ENCODE measurements at places on chromosomes 11 and 22.

GRCh38 chr11:1293619-1294015, 15.8 kb downstream of the TOLLIP start:
- no peak for DNase-seq

DNA sequence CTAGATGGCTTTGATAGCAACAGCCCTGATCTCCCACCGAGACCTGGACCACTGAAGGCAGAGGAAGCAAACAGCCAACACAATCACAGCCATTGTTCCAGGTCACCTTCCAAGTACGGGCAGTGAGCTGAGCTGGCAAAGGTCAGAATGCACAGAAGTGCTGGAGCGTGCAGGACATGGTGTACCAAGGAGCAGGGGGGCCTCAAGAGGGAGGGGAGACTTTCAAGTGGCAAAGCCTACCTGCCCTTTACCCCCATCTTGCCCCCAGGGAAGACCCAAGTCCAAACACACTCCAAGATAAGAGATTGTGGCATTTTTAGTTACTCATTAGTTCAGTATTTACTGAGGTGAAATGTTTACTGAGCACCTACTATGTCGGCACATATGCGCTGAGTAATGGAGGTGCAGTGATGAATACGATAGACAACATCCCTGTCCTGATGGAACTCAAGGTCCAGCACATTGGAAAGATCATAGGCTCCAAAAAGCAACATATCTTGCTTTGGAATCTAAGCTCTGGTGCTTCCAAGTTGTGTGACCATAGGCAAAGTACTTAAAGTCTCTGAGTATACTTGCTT, 26.0 kb upstream of the TTC12 start:
- no peak for DNase-seq

- DNase-seq = no peak
Measured at GRCh38 chr22:38863531-38864131, 8.4 kb downstream of the CBX6 start.

DNA sequence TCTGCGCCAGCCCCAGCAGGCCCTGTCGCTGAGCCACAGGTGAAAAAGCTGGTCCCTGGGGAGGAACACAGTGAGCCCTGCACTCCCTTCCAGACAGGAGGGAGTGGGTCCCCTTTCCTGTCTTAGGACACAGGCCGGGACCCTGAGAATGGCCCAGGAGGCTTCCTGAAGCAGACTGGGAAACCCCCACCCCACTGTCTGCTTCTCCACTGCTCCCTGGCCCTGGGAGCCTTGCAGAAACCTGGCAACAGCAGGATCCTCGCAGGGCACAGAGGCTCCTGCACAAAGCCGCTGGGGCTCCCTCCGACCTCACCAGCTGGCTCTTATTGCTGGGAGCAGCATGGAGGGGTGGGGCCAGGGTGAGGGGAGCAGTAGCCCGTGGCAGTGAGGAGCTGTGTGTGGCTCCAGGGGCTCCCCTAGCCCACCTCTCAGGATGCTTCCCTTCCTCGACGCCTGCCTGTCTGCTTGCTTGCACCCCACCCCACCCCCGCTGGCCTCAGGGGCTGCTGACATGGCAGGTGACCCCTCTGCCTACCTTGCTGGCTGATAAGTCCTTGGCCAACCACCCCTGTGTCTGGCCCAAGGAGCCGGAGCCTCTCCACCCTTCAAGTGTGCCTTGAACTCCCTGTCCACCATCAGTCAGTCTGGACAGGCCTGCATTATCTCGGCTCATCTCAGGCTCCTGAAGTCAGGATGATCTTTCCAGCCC, 72.1 kb upstream of the KCNQ1OT1 start:
- DNase-seq = peak; percentile 53

GRCh38 chr11:6419009-6419631, at the start of gene APBB1:
TSS of gene APBB1 (minus strand) at chr11:6419094. CDS start at chr11:6411347, 7,747 bp downstream.
- peak; percentile 61 for DNase-seq

- no peak for DNase-seq
Measured at GRCh38 chr11:1235901-1236315, 13.0 kb downstream of the MUC5B start.

DNA sequence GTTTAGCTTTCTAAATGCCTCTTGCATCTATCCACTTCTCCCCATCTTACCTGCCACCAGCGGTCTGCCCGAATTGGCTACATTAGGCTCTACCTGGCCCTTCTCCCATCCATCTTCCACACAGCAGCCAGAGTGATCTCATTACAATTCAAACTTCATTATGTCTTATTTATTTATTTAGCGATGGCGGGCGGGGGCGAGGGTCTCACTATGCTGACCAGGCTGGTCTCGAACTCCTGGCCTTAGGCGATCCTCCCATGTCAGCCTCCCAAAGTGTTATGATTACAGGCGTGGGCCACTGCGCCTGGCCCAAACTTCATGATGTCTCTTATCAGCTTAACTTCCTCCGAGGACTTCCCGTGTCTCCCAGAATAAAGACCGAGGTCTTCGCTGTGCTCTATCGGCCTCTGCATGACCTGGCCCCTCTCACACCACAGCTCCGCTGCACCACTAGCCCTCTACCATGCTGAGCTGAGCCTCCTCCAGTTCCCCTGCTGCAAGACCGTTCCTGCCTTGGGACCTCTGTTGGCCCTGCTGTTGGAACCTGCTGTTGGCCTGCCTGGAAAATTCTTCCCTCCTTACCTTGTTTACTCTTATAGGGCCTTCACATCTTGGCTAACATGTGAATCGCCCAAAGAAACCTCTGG, 870 bp upstream of the CTTN start:
- peak; percentile 26 for DNase-seq

DNA sequence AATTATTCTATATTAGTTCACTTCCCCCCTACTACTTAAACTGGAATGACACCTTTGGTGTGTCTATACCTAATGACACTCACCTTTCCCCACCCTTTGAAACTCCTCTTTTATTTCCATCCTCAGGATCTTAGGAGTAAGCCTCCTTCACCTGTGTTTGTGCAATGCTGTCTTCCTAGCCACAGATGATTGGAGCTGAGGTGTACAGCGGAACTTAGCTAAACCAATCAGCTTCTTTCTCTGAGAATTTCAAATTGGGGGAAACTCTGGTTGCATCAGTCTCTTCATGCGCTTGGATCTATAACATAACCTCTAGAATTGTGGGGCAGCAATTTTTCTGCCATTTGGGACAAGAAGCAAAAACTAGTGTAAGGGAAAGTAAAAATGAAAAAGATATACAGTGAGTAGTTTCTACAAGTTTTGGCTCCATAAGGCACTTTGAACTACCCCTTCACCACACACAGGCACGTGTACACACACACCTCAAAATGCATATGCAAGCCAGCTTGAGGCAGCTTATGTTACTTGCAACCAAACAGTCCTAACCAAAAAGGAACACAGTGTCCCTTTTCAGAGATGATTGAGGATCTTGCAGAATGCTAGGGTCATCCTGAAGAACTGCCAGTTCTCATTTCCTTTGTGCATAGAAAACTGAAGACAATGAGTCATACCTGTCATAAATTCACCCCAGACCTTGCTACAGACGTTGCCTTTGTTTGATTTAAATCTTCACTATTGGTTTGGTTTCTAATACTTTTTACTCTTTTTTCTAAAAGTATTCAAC, 36.0 kb upstream of the LDLRAD3 start:
- DNase-seq = no peak

DNA sequence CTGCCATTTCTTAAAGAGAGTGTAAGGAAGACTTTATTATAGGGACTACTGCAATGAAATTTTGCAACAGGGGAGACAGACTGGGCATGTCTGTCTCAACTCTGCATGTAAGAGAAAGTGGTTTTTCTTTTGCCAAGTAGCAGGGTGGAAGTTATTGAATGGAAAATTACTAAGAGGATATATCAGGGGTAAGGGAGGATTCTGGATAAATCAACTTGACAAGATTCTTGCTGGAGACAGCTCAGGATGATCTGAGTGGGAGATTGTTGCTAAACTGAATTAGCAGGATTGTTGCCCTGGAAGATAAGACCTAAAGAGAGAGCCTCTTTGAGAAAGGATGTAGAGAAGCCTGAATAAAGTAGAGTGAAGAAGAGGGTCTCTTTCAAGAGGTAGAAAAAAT, 145.8 kb downstream of the LUZP2 start:
- no peak for DNase-seq

DNA sequence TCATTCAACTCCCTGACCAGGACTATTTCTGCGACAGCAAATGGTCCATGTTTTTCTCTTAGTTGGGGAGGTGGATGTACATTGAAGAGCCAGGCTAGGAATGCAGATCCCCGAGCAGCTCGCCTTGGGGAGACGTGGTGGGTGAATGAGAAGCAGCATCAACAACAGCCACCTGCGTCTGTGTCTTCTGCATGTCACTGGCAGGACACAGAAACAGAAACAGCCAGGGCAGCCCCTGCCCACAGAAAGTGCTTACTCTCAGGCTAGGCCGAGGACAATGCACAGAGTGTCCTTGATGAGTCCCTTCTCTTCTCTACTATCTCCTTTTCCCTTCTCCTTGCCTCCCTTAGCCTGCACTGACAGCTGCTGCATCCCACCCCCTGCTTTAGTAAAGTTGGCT, 541.9 kb upstream of the CADM1 start:
- no peak for DNase-seq

GRCh38 chr11:5059391-5059790, at the start of gene OR52E2:
TSS of gene OR52E2 (minus strand) at chr11:5059627. CDS start at chr11:5059627, 0 bp downstream.
- DNase-seq = no peak

DNA sequence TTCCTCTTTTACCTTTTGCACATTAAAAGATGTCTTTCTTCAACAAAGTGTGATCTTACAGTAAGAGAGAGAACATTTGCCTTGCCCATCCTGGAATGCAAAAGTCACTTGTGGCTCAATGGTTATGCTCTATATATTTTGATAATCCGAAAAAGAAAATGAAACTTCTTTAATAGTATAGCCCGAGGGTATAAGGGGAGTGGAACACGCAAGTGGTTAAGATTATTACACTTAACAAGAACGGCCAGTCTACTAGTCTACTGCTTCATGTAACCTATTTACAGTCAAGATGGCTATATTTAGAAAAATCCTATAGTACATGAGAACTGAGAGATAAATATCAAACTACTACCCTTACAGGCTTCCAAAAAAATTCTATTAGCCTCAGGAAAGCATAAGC, 86.1 kb downstream of the CADM1 start:
- DNase-seq = no peak

DNA sequence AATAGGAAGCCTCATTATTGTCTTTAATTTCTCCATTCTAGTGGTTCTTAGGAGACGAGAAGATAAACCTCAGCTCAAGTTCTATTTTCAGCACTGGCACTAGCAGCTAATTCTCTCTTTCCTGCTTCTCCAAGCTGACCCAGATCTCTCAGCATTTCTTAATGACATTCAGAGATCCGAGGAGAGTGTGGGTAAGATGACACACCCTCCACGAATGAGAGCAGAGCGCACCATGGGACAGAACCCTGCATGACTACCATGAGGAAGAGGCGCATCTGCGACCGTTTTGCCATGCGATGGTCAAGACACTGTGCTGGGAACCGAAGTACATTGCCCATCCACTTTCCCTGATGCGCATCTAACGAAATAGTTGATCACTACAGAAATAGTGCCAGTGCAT, 241.8 kb downstream of the LARGE1 start:
- DNase-seq = no peak

DNA sequence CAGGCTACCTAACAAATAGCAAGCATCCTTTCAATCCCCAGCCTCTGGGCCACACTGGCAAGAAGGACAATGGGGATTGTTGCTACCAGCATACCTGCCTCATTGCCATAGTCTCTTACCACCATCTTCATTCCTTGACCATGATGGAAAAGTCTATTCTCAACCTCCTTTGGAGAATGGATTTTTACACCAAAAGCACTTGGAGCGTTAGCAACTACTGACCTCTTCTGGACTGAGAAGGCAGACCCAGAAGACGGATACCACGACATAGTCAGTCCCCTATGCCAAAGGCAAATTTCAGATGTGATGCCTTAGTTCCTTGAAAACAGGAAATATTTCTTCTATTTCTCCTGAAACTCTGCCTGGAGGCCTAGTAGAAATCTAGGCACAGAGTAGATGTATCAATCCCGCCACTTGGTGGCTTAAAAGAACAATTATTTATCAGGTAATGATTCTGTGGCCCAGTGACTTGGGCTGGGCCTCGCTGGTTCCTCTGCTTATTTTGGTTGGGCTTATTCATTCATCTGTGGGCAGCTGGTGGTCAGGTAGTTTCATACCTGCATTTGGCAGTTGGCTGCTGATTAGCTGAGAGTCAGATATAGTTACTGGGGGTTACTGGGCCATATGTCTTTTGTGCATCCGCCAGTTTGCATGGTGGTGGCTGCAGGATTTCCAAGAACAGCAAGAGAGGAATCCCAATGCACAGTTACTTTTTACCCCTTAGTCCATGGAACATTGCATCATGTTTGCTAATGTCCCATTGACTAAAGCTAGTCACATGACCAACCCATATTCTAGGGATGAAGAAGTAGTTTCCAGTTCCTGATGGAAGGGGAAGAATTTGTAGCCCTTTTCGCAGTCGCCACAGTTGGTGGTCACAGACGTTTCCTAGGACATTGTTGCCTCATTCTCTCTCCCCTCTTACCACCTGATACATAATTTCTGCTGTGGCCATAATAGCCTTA, 75.2 kb downstream of the DHCR7 start:
- DNase-seq = no peak

- peak; percentile 93 for DNase-seq
Measured at GRCh38 chr11:126978911-126979310, 21.7 kb downstream of the KIRREL3 start.

GRCh38 chr11:65479184-65480145, 19.4 kb upstream of the MALAT1 start:
- peak; percentile 69 for DNase-seq

DNA sequence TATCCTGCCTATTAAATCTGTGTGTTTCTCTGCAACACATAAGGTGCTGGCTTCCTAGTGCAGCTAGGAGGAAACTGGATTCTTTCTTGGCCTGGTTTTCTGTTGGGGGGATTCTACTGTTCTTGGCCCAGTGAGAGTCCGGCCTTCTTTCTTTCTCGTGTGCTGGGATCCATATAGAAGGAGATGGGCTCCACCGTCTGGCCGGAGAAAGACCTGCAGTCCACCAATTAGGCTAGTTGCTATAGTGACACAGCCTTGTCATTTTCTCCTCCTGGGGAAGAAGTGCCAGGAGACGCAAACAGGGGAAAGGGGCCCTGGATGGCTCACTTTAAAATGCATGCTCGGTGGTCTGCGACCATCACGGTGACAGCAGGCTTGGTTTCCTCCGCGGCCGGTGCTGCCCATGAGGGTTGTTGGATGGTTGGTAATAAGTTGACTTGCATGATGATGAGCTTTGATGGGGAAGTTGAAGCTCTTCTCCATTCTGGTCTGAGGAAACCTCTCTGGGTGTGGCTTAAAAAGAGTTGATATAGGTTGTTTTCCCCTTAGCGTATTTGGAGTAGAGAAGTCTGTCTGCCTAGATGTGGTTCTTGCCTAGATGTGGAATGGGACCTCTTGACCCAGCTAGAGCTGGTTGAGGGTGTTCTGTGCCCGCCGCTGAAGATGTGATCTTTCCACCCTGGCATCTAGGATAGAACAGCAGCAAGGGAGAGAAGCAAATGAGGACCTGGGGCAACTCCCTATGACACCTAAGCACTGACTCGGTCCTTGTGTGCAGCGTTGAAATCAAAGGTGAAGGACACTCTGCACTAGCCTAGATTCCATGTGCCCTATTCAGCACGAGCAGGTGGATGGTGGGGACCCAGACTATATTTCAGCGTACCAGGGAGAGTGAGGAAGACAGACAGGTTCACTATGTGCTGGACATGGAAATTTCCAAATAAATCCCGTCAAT, 1335.0 kb downstream of the BRD1 start:
- no peak for DNase-seq
